ENCODE measurements at places on chromosomes 3 and 15.

- no peak for DNase-seq
These were observed 32.0 kb downstream of the DNAH12 start for GRCh38 chr3:57512166-57512565.

- DNase-seq, result peak; percentile 51
These were observed 300.0 kb upstream of the TPM1 start for GRCh38 chr15:62742409-62743171.

- DNase-seq, result no peak
These were observed 446.7 kb upstream of the PROK2 start for GRCh38 chr3:72231439-72232196.

- no peak for DNase-seq
These were observed 14.9 kb downstream of the SIAH2 start for GRCh38 chr3:150747886-150748683.

DNA sequence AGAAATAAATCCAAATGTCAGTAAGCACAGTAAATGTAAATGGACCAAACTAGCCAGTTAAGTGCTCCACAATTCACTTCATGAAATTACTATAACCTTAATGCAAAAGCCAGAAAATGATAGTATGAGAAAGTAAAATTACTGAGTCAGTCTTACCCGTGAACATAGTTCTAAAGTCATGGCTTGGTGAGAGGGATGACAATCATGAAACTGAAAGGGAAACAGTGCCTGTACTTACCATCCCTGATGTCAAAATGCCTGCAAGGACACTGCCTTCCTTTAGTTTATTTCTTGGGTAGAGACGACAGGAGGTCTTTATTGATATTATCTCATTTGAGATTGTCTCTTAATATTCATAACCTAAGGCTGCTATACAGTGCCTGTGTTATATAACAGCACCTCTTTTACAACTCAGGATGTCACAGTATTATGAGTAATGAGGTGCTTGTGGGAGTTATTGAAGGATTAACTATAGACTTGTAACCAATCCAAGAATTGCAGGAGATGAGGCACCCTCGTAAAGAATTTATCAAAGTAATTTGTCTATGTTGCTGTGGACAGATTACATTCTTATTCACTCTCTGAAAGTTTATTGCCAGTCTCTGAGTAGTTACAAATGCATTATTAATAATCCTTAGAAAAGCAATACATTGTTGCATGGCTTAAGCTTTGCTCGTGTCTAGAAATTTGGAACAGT lies 142.9 kb upstream of the BFSP2 start:
- DNase-seq, result peak; percentile 10

GRCh38 chr15:70266412-70267121 lies 168.8 kb upstream of the TLE3 start:
- DNase-seq, result no peak

DNA sequence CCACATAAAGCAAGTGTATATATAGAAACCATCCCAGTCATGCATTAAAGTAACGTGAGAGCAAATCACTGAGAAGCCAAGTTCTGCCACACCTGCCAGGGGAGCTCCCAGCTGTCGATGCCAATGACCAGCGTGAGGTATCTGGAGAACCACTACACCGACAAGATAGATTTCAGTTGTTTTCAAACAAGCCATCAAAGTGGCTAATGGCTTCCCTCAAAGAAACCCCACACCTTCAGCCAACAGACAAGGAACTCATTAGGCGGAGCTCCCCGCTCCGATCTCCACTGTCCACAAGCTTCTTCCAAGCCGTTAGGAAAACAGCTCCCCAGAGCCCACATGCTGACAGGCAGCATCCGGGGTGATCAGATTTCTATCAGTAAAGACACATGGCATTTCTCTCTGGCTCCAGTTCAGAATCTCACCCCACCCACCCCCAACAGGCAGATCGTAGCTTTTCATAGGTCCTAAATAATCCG lies 54.2 kb upstream of the SPATA12 start:
- no peak for DNase-seq

DNA sequence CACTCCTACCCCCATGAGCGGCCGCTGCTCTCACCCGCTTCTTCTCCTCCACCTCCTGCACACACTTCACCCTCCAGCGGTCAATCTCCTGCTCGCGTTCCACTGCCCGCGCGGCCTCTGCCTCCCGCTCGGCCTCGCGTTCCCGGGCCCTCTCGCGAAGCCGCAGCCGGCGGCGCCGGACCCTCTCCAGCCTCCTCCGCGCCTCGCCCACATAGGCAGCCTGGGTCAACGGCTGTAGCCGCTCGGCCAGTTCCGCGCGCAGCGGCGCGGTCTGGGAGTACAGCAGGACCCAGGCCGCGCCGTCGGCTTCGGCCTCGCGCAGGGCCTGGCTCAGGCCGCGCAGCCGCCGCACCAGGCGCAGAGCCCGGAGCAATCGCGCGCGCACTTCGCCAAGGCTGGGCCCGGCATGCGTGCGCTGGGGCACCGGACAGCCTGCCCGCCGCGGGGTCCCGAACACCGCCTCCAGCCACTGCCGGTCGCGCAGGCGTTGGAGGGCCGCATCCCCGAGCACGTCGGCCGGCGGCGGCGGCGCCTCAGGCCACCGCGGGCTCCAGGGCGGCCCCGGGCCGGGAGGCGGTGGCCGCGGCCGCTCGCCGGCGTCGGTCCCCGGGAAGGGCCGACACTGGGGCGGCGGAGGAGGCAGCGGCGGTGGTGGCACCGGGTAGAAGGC lies 595 bp downstream of the PDCD7 start:
- DNase-seq, result no peak
